Upper lobe of right lung (tissue), 1 donor: ENCODE measurements at places on chromosomes 7 and 10. TPM values are rescaled to one million over a fixed set of nuclear protein-coding genes. Genes with fewer than 3 reads are reported as not detected.

Gene TDRD1
- 0.14 TPM for total RNA-seq

Gene GIMAP6
- total RNA-seq: 61.7 TPM

Gene ARHGEF5
- 36.9 TPM for total RNA-seq

Gene ASIC3
- total RNA-seq: 2.6 TPM

Gene GJD4
- total RNA-seq: not detected

Gene KAZALD1
- 8.4 TPM for total RNA-seq

Gene PGAM2
- 1.1 TPM for total RNA-seq

Gene ABCB1
- total RNA-seq: 7.5 TPM

Gene CPA1
- total RNA-seq: not detected

Gene ADAMTS14
- 0.55 TPM for total RNA-seq

Gene PDK4
- total RNA-seq: 156 TPM

Gene CXCL12
- 40.8 TPM for total RNA-seq

DNA sequence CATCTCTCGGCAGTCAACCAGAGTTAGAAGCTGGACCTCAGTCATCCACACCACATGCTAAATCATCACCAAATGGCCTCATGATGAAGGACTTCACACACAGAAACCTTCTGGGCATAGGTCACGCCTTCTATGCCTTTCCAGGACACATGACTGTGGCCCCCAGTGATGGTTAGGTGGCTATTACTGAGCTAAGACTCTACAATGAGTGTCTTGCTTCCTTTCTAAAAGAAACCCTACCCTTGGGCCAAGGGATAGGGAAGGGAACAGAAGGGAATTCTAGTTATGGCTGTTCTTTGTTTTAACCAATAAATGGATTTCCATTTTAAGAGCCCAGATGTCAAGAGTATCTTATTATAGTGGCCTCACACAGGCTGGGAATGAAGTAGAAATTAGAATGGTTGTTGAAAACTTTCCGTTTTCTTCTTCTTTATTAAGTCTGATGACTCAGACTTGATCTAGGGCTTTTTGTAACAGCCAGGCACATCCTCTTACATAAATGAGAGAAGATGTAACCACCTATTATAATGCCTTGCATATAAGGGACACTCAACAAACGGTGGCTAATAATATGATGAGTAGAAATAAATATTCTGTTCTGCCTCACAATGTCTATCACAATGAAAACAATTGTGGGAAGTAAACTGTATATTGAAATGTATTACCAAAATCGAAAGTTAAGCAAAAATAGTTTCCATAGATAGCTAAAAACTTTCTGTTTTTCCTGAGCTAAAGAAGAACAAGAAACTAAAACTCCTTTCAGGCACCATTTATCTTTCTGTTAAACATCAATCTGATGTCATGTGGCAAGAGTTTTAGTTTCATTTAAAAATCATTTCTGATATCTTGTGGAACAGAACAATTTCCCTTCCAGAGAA is 62.5 kb upstream of the TOMM7 start:
- no peak for DNase-seq
- H3K4me3 ChIP-seq: no peak overlapping the region
- no peak overlapping the region for H3K27ac ChIP-seq

DNA sequence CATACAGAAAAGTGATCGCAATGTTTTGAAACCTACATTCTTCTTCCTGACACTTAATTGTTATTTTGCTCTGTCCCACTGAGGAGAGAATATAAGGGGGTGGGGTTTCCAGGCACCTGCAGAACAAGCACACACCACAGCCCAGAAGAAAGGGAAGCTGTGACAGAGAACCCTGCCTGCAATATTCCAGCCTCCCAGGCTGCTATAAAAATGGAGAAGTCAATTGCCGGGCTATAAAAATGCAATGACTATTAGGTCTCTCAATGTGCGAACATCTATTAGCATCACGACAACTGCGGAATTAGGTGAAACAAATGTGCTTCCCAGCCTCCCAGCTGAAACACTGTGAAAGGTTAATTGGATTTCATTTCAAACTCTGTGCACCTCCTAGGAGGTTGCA is 145.3 kb upstream of the FRMD4A start:
- H3K27me3 ChIP-seq: no peaks in the 10 kb centered on the region
- H3K36me3 ChIP-seq: no peaks in the 10 kb centered on the region
- no peak overlapping the region for H3K4me3 ChIP-seq
- no peak overlapping the region for H3K27ac ChIP-seq
- H3K4me1 ChIP-seq: no peaks in the 10 kb centered on the region
- DNase-seq: no peak

- H3K27me3 ChIP-seq: no peaks in the 10 kb centered on the region
- no peak for DNase-seq
- no peaks in the 10 kb centered on the region for H3K4me1 ChIP-seq
- H3K27ac ChIP-seq: no peak overlapping the region
Measured at GRCh38 chr7:36514289-36515243, 124.9 kb downstream of the ANLN start.

DNA sequence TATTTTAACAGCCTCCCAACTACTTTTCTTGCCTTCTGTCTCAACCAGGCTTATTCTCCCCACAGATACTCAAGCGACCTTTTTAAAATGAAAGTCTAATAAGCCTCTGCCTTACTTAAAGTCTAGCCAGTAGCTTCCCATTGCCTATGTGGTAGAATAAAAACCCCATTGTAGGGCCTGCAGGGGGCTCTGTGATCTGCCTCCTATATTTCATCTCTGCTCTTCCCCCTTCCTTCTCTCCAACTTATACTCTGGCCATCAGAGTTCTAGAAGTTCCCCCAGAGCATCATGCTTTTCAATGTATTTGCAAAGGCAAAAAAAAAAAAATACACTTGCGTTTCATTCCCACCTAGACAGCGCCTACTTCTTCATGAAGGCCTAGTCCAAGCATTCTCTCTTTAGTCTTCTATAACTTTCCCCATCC is 167.7 kb upstream of the ADO start:
- no peaks in the 10 kb centered on the region for H3K27me3 ChIP-seq
- DNase-seq: no peak
- peaks cover 36% of the 10 kb centered on the region for H3K4me1 ChIP-seq
- peak overlapping the region; percentile 84 for H3K27ac ChIP-seq
- H3K36me3 ChIP-seq: no peaks in the 10 kb centered on the region
- H3K4me3 ChIP-seq: peak overlapping the region; percentile 12

GRCh38 chr7:2785071-2785500 is 59.0 kb downstream of the GNA12 start:
- H3K4me1 ChIP-seq: peaks cover 8% of the 10 kb centered on the region
- peaks cover 8% of the 10 kb centered on the region for H3K36me3 ChIP-seq
- H3K27ac ChIP-seq: no peak overlapping the region

- no peaks in the 10 kb centered on the region for H3K27me3 ChIP-seq
- no peak overlapping the region for H3K4me3 ChIP-seq
- no peak overlapping the region for H3K27ac ChIP-seq
- no peaks in the 10 kb centered on the region for H3K36me3 ChIP-seq
Measured at GRCh38 chr7:68245688-68246087, 1249.1 kb downstream of the TYW1 start.

GRCh38 chr7:108049962-108050361 is 47.0 kb upstream of the LAMB1 start:
- H3K4me1 ChIP-seq: no peaks in the 10 kb centered on the region
- H3K27ac ChIP-seq: no peak overlapping the region
- H3K27me3 ChIP-seq: no peaks in the 10 kb centered on the region
- H3K4me3 ChIP-seq: no peak overlapping the region
- DNase-seq: no peak
- H3K36me3 ChIP-seq: no peaks in the 10 kb centered on the region

DNA sequence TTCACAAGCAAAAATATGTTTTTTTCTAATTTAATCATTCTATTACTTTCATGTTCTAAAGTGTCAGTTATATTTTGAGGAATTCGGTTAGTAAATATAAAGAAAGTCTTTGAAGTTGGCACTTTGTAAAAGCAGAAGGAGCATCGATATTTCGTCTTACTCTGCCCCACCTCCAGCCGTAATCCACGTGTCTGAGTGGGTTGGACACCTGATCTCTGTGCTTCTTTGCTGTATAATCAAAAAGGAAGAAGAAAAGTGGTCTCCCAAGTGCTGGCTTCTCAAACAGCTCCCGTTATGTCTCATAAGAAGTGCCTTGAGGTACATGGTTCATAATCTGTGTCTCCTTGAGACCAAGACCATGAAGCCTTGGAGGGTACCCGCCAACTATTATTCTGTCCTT is 19.8 kb downstream of the PRKAR2B start:
- H3K4me3 ChIP-seq: no peak overlapping the region
- no peaks in the 10 kb centered on the region for H3K4me1 ChIP-seq
- H3K27ac ChIP-seq: no peak overlapping the region
- DNase-seq: no peak
- H3K36me3 ChIP-seq: no peaks in the 10 kb centered on the region

GRCh38 chr7:101058355-101058754 is 26.9 kb upstream of the TRIM56 start:
- H3K4me3 ChIP-seq: no peak overlapping the region
- DNase-seq: peak; percentile 77
- peaks cover 52% of the 10 kb centered on the region for H3K27me3 ChIP-seq
- no peak overlapping the region for H3K27ac ChIP-seq
- no peaks in the 10 kb centered on the region for H3K4me1 ChIP-seq
- no peaks in the 10 kb centered on the region for H3K36me3 ChIP-seq

- no peaks in the 10 kb centered on the region for H3K27me3 ChIP-seq
- H3K4me3 ChIP-seq: no peak overlapping the region
- H3K27ac ChIP-seq: no peak overlapping the region
Measured at GRCh38 chr7:24705461-24705954, 51.8 kb downstream of the GSDME start.

DNA sequence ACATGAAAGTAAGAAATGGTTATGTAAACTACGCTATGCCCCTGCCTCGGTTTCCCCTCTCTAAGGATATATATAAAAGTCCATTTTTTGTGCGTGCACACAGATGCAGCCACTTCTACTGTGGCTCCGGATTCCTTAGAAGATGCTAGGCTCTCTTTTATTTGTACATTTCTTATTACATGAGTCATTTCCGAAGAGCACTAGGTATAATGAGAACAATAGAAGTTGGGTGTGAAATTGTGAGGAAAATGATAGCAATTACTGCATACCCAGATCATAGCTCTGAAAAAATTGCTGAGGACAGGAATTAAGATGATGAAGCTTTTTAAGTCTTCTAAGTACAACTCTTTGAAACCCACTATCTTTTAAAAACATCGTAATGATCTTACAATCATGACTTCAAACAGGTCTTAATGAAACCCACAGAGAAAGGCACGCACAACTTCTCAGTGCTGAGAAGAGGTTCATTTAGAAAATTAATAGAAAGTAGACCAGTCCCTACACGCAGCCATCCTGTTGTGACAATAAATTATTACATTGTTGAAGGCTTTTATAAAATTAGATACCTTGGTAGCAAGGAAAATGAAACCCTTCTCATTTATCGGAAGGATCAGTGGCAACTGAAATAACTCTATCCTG is 96.2 kb upstream of the FGFR2 start:
- no peaks in the 10 kb centered on the region for H3K4me1 ChIP-seq
- H3K4me3 ChIP-seq: no peak overlapping the region
- H3K27me3 ChIP-seq: no peaks in the 10 kb centered on the region
- no peak for DNase-seq

- no peak for DNase-seq
- H3K4me3 ChIP-seq: no peak overlapping the region
Measured at GRCh38 chr10:94137747-94138146, 144.0 kb downstream of the PLCE1 start.

GRCh38 chr7:21579341-21580072 is 36.7 kb downstream of the DNAH11 start:
- peak overlapping the region; percentile 34 for H3K27ac ChIP-seq
- H3K4me1 ChIP-seq: peaks cover 7% of the 10 kb centered on the region
- no peak overlapping the region for H3K4me3 ChIP-seq
- DNase-seq: no peak

GRCh38 chr10:4939224-4940072 is 23.8 kb upstream of the AKR1C1 start:
- H3K36me3 ChIP-seq: no peaks in the 10 kb centered on the region
- no peak overlapping the region for H3K4me3 ChIP-seq
- no peak overlapping the region for H3K27ac ChIP-seq
- no peak for DNase-seq
- no peaks in the 10 kb centered on the region for H3K27me3 ChIP-seq
- H3K4me1 ChIP-seq: peaks cover 11% of the 10 kb centered on the region

DNA sequence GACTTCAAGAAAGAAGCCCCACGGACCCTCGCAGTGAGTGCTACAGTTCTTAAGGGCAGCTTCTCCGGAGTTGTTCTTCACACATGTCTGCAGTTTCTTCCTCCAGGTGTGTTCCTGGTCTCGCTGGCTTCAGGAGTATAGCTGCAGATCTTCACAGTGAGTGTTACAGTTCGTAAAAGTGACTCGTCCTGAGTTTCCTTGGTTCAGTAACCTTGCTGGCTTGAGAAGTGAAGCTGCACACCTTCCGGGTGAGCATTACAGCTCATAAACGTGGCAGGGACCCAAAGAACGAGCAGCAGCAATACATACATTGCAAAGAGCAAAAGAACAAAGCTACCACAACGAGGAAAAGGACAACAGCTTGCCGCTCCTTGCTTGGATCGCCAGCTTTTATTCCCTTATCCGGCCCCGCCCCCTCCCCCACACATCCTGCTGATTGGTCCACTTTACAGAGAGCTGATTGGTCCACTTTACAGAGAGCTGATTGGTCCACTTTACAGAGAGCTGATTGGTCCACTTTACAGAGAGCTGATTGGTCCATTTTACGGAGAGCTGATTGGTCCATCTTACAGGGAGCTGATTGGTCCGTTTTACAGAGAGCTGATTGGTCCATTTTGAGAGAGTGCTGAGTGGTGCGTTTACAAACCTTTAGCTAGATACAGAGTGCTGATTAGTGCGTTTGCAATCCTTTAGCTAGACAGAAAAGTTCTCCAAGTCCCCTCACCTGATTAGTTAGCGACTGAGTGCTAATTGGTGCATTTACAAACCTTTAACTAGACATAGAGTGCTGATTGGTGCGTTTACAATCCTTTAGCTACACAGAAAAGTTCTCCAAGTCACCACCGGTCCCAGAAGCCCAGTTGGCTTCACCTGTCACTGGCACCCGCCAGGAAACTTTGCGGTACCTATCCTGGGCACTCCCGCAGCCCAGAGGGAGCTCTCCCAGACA is 165.3 kb downstream of the AGMO start:
- no peaks in the 10 kb centered on the region for H3K4me1 ChIP-seq
- H3K27me3 ChIP-seq: no peaks in the 10 kb centered on the region
- no peak overlapping the region for H3K27ac ChIP-seq
- H3K4me3 ChIP-seq: no peak overlapping the region
- no peak for DNase-seq

DNA sequence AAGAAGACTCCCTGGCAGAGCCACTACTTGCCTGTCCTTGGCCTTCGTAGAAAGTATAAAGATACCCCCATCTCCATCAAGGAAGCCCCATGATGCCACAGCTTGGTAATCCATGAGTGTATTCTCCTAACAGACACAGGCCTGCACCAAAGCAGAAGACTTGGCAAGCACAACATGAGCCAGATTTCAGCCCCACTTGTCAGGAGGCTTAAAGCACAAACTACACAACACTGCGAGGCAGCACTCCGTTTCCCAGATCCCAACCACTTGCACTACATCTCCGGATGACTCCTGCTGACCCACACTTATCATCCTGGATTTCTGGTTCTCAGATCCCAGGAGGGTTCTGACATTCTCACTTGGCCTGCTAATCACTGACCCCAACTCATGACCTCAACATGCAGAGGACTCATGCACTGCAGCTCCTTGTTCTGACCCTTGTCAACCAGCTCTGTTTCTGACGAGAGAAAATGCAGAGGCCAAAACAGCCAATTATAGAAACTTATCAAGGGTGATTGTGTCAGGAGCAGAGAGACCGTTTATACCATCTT is 100.8 kb downstream of the RELN start:
- H3K27me3 ChIP-seq: no peaks in the 10 kb centered on the region
- H3K4me3 ChIP-seq: no peak overlapping the region
- H3K27ac ChIP-seq: no peak overlapping the region
